ENCODE measurements at places on chromosomes 7 and 10. TPM values are rescaled to one million over a fixed set of nuclear protein-coding genes. Genes with fewer than 3 reads are reported as not detected.

PLPP4 gene
- total RNA-seq, result not detected

TYW1B gene
- 1.2 TPM for total RNA-seq

FEZF1 gene
- not detected for total RNA-seq

GRCh38 chr10:71573562-71574518 is 145.7 kb downstream of the C10orf105 start:
- H3K36me3 ChIP-seq, result no peaks in the 10 kb centered on the region
- no peak overlapping the region for H3K4me3 ChIP-seq
- peaks cover 3% of the 10 kb centered on the region for H3K27me3 ChIP-seq
- DNase-seq, result no peak
- no peak overlapping the region for H3K27ac ChIP-seq

GRCh38 chr10:98748298-98748697 is 301.6 kb upstream of the HPS1 start:
- no peaks in the 10 kb centered on the region for H3K4me1 ChIP-seq
- no peak overlapping the region for H3K27ac ChIP-seq
- H3K27me3 ChIP-seq, result no peaks in the 10 kb centered on the region
- no peaks in the 10 kb centered on the region for H3K36me3 ChIP-seq
- DNase-seq, result no peak
- H3K4me3 ChIP-seq, result no peak overlapping the region

DNA sequence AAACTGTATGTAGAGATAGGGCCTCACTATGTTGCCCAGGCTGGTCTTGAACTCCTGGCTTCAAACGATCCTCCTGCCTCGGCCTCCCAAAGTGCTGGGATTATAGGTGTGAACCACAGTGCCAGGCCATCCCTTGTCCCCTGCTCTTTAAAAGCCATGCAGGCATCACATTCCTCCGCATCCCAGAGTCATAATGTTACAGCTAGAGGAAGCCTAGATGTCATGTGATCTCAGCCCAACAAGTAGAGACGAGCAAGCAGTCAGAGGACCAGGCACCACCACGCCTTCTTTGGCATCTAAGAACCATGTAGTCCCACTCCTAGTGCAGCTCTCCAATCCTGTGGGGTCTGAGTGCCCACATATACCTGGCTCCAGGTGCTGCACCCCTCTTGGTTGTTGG is 13.1 kb downstream of the PODXL start:
- peak overlapping the region; percentile 76 for H3K27ac ChIP-seq
- no peaks in the 10 kb centered on the region for H3K27me3 ChIP-seq
- H3K4me1 ChIP-seq, result peaks cover 38% of the 10 kb centered on the region
- no peak for DNase-seq

GRCh38 chr7:131722371-131722770 is 165.9 kb upstream of the PODXL start:
- no peak overlapping the region for H3K4me3 ChIP-seq
- no peaks in the 10 kb centered on the region for H3K4me1 ChIP-seq
- no peak for DNase-seq

DNA sequence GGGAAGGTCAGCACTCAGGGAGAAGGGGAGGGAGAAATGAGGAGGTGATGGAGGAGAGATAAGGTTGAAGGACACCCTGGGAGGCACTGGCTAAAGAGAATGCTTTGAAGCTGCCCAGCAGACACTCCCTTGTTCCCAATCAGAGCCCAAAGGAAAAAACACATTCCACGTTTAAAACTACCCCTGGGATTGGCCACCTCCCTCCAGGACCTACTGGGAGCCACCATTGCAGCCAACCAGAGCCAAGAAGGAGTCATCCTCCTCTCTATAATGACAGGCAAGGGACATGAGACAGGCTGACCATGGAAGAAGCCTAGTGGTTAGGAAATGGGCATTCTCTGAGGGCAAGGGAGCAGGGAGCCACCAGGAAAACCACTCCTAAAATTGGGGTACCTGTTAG is 43.8 kb downstream of the MYO1G start:
- no peak overlapping the region for H3K27ac ChIP-seq
- no peaks in the 10 kb centered on the region for H3K36me3 ChIP-seq
- no peaks in the 10 kb centered on the region for H3K27me3 ChIP-seq
- no peak overlapping the region for H3K4me3 ChIP-seq

GRCh38 chr7:1539882-1540775 is 9.6 kb downstream of the MAFK start:
- no peak overlapping the region for H3K4me3 ChIP-seq
- H3K36me3 ChIP-seq, result peaks cover 60% of the 10 kb centered on the region
- no peak for DNase-seq
- no peaks in the 10 kb centered on the region for H3K27me3 ChIP-seq
- peak overlapping the region; percentile 99 for H3K27ac ChIP-seq
- peaks cover 37% of the 10 kb centered on the region for H3K4me1 ChIP-seq

DNA sequence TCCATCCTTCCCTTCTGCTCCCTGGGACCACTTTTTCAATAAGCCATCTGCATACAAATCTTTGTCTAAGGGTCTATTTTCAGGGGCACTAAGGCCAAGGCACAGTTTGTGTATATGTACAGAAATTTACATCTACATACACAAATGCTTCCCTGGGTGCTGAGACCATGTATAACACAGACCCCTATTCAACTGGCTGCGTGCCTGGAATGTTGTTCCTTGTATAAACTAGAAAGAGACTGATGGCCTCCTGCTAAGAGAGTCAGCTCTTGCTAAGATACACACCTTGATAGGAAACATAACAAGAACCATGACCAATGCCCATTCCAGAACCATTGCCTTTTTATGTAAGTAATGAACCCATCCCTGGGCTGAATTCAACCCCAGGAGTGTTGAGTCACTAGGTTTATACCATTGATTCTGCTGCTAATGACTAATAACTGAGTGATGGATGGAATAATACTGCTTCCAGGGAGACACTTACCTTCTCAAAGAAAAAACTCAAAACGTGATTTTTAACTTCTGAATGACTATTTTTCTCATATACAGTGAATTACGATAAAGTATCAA is 290.7 kb downstream of the FGFR2 start:
- no peaks in the 10 kb centered on the region for H3K27me3 ChIP-seq
- H3K27ac ChIP-seq, result no peak overlapping the region
- no peaks in the 10 kb centered on the region for H3K36me3 ChIP-seq
- DNase-seq, result no peak

DNA sequence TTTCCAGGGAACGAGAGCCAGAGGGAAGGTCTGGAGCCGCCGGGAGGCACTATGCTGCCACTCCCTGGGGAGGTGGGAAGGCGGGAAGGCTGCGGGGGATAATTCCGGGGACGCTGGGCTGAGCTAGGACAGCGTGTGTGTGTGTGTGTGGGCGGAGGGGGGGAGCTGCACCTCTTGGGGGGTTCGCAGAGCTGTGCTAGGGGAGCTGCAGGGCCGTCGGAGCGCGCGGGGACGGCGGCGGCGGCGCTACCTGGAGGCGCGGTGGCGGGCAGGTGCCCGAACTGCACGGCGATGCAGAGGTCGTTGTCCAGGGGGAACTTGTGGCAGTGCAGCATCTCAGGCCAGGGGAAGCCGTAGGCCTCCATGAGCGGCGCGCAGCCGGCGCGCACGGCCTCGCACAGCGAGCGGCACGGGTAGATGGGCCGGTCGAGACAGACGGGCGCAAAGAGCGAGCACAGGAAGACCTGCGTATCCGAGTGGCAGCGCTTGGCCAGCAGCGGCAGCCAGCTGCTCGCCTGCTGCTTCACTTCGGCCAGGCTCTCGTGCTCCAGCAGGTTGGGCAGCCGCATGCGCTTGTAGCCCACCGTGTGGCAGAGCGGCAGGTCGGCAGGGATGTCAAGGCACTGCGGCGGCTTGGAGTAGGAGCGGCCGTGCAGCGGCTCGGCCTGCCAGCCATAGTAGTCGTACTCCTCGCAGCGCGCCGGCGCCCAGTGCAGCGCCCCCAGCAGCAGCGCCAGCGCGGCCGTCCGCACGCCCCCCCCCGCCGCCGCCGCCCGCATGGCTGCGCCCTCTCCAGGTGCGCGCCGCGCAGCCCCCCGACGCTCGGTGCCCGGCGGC is 526 bp downstream of the SFRP5 start:
- peaks cover 45% of the 10 kb centered on the region for H3K27me3 ChIP-seq
- H3K4me1 ChIP-seq, result peaks cover 4% of the 10 kb centered on the region
- H3K36me3 ChIP-seq, result no peaks in the 10 kb centered on the region
- DNase-seq, result no peak

DNA sequence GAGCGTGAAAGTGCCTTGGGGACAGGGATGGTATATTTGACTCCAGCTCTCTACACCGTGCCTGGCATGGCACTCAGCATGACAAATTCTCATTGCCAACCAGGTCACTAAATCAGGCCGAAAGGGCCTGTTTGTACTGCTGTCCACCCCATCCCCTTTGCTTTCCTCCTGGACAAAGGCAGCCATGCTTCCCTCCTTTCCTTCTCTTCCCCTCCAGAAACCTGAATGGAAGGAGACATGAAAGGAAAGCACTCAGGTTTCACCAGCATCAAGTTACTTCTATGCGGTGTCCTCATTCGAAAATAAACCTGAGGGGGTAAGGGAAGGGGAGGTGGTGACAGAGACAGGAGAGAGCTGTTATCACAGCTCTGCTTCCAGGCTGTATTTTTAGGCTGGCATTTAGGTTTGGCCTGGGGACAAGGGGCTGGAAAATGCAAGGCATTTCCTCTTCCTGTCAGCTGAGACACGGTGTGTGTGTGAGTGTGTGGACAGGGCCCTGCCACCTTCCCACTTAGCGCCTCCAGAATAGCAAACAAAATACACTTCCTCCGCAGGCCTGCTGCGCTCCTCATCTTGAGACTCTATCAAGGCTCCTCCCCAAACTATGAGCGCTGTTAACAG is 79.9 kb upstream of the COL13A1 start:
- no peaks in the 10 kb centered on the region for H3K27me3 ChIP-seq
- peaks cover 16% of the 10 kb centered on the region for H3K4me1 ChIP-seq
- H3K27ac ChIP-seq, result peak overlapping the region; percentile 86
- H3K4me3 ChIP-seq, result no peak overlapping the region

DNA sequence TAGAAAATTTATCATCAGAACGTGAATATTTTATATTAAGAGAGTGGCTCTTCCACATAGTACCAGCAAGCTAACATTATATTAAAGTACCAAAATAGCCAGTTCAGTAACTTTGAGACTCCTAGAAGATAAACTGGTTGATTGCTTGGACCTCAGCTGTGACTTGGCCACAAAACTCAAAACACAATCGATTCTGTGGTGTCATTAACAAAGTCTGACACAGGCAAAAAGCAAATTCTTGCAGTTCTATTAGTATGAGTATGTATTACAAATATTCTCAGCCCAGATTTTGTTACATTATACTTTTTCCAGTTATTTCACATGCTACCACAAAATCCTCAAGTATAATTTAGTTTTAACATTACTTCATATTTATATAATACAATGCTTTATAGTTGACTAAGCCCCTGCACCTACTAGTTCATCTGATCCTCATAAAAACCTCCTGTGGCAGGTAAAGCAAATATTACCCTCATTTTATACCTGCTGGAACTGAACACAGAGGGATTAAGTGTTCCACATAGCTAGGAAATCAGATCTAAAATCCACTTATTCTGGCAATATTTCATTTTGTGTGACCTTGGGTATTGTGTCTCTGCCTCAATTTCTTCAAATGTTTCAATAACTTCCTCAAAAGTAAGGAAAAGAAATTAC is 279.9 kb upstream of the MKLN1 start:
- no peak for DNase-seq
- no peaks in the 10 kb centered on the region for H3K27me3 ChIP-seq
- H3K4me3 ChIP-seq, result no peak overlapping the region
- H3K36me3 ChIP-seq, result peaks cover 49% of the 10 kb centered on the region

- no peaks in the 10 kb centered on the region for H3K36me3 ChIP-seq
- peak overlapping the region; percentile 99 for H3K27ac ChIP-seq
- H3K27me3 ChIP-seq, result no peaks in the 10 kb centered on the region
These were observed 2.1 kb upstream of the C10orf71 start for GRCh38 chr10:49296836-49297235.

- no peak overlapping the region for H3K4me3 ChIP-seq
- H3K27me3 ChIP-seq, result no peaks in the 10 kb centered on the region
- H3K27ac ChIP-seq, result no peak overlapping the region
- H3K36me3 ChIP-seq, result no peaks in the 10 kb centered on the region
- no peak for DNase-seq
These were observed 970.0 kb upstream of the POT1 start for GRCh38 chr7:125899577-125899976.

DNA sequence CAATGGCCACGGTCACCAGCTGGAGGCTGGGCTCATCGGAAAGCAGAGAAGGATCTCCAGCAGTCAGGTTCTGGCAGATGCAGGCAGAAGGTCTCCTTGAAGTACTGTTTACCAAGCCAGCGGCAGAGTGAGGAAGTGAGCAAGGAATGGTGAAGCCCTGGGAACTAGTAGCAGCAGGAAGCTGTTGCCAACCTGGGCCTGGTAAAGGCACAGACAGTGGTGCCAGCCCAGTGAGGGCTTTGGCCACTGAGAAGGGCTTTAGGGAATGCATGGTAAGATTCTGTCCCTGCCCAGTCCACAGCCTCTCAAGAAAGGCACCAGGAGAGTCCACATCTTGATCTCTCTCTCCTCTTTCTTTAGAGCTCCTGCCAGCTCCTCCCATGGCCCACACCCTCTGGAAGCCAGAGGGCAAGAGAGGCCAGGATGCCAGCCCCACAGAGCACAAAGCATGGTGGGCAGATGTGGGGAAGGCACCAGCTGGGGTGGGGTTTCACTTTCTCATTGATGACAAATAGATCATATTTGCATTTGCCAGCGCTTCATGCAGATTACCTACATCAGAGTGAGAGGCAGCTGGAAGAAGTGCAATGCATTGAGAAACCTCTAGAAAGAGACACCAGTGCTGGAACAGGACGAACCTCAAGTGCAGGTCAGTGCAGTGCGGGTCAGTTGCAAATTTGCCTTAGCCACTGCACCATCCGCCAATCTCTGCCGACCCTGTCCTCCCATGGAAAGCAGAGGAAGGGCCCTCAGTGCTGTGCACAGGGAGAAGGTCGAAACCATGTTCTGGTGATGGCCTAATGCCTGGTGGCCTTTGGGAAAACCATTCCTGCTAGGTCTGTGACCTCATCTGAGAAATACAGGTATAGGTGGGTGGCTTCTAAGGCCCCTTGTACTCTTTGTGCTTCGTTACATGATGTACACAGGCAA is 667.8 kb upstream of the MKI67 start:
- no peak overlapping the region for H3K27ac ChIP-seq
- H3K27me3 ChIP-seq, result peaks cover 5% of the 10 kb centered on the region
- no peaks in the 10 kb centered on the region for H3K36me3 ChIP-seq
- H3K4me3 ChIP-seq, result no peak overlapping the region

GRCh38 chr7:140596519-140597427 is 43.8 kb downstream of the DENND2A start:
- DNase-seq, result no peak
- no peaks in the 10 kb centered on the region for H3K36me3 ChIP-seq
- H3K27me3 ChIP-seq, result peaks cover 5% of the 10 kb centered on the region
- H3K4me3 ChIP-seq, result no peak overlapping the region
- H3K27ac ChIP-seq, result no peak overlapping the region

- no peak for DNase-seq
- no peak overlapping the region for H3K4me3 ChIP-seq
- no peaks in the 10 kb centered on the region for H3K36me3 ChIP-seq
These were observed 647.1 kb upstream of the ZWINT start for GRCh38 chr10:57008189-57008588.

Measured in psoas muscle (tissue), 8 donors.